Bone marrow (tissue), 2 donors: ENCODE measurements at places on chromosomes 2 and 18.

DNA sequence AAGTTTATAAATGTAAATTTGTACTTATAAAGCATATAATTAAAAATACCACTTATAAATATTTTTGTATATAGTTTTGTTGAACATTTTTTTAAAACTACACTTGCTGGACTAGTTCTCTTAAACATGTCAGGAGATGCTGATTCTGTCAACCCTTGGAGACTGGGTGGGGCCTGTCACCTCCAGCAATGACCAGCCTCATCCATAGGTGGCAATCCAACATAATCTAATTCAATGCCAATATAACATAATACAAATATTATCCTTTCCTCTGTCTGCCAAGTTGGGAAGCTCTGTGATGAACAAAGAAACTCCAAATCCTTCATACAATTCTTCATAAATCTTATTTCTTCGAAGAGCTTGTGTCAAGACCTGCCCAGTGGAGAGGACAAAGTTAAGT is 140.4 kb downstream of the RBMS1 start:
- no peak for DNase-seq

DNA sequence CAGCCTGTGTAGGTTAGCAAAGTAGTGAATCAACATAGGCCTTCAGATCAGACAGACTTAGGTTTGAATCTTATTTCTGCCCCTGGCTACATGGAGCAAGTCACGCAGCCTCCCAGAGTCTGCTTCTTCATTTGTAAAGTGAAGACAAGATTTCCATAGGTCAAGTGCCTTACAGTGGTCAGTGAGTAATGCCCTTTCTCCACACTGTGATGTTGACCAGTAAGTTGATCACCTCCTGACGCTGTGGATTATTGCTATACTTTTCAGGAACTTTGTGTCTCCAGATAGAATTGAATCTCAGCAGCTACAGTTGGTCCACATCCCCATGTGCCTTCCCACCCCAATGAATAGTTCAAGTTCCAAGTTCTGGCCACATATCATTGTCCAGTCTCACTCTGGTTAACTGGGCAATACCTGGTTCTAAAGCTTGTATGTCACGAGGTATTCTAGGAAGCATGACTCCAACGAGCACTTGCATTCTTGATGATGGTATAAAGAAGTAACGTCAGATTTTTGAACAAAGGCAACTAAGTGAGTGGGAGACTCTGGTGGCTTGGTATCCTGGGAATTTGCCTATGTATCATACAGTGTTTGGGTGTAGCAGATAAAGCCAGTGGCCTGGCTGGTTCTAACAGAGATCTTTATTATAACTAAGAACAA is 2.1 kb upstream of the CLIP4 start:
- no peak for DNase-seq

DNA sequence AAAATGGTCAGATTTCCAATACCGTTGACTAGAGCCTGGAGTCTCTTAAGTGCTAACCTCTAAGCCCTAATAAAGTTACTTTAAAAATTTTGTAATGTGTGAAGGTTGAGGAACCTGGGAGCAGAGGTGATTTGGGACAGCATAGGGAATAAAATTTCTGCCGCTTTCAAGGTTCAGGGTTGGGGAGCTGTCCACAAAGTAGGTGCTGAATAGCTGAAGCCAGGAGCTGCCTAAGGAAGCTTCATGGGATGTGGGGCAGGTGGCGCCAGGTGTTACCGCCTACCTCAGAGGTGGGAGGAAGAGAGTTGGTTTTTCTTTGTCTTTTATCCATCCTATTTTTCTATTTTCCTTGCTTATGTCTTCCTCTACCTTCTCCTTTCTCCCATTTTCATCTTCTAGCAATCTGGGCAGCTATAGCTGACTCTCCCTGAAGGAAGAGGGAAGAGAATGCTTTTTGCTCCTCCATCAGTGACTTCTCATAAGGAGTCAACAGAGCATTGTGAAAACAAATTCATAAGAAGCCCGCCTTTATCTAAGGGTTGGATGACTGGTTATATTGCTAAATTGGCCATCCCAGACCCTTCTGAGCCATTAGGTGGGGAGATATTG is 178.7 kb downstream of the CLIP4 start:
- DNase-seq, result no peak

DNA sequence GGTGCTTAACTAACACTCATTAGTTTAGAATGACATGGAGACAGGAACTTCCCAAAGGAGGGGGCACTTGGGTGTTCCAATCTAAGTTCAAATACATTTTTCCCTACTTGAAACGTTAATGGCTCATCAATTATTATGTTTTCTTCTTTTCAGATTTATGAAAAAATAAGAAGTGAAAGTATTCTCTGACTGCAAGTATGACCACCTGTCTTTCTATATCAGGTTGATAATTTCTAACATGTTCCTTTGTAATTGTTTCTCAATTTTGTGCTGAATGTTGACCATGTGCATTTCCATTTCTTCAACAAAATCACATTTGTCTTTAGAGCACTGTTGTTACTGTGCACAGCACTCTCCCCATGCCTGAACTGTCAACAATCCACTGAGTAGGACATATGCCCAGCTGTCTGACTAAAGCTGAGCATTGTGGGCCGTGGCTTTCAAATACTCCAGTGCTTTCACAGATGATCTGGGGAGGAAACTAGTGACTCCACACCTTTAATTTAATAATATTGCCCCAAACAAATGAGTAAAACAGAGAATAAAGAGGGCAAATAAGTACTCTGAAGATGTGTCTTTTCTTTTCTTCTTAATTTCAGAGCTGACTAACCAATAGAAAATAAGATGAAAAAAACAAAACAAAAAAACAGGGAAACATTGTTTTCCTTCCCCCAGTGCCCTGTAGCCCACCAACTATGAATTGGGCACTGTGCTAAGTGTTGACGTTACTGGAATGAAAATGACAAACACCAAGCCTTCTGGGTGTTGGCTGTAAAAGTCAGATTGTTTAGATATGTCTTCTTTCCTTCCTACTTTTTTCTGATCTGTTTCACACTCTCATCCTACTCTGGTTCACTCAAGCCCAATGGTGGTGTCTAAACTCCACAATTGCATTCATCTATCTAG is 16.0 kb downstream of the LANCL1 start:
- DNase-seq, result no peak

DNA sequence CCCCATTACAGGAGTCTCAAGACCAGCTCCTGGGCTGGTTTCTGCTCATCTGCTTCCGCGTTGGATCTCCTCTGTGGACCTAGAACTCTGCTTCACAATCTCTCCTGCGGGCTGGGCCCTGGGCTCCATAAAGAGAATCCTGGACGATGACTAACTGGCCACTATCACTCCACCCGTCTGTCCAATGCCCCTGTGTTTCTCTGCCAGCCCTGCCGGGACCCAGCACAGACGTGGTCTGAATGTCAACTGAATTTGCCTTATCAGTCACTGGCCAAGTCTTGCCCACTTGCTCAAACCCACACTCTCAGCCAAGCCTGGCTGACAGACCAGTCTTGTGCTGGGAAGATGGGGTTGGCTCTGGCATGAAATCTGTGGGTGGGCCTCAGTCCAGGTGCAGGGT is 17.4 kb downstream of the KIF3C start:
- DNase-seq, result no peak

GRCh38 chr2:58890865-58891525 is 649.9 kb upstream of the FANCL start:
- DNase-seq, result no peak

DNA sequence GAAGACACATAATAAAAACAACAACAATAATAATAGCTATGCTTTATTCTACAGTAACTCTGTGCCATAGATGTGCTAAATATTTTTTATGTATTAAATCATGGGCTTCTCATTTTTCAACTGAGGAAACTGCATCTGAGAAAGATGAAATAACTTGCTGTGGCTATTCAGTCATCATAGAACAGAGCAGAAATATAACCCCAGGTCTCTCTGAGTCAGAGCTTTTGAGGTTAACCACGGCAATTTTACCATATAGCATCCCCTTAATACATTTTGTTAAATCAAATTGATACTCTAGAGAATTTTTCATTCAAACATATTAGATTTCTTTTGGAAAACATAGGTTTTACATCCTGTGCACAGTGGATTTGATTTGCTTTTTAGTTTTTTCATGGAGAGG is 586.6 kb upstream of the KLHL29 start:
- no peak for DNase-seq

- no peak for DNase-seq
Measured at GRCh38 chr2:54757500-54757899, 34.0 kb downstream of the EML6 start.

DNA sequence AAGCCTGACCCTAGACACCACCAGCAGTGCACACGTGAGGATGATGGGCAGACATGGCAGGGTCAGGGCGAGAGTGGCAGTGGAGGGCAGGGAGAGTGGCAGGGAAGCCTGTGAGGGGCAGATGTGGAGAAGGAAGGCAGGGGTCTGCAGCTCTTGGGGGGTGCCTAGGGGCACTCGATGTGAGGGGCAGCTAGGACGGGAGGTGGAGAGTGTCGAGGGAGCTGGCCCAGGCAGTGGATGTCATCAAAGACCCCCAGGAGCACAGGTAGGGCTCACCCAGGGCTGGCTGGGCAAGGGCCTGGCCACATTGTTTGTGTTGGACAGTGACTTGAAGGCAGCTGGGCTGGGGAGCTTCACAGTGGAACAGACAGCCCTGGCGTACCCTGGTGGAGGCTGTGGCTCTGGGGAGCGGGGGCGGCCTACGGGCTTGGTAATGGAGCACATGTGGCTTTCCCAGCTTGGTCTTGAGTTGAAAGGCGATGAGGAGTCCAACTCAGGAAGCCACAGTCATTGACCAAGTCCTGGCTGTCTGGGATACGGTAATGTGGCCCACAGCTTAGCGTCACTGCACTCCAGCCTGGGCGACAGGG is 87.1 kb downstream of the RTP5 start:
- no peak for DNase-seq

GRCh38 chr2:120955427-120955826 is 219.8 kb downstream of the GLI2 start:
- DNase-seq, result no peak

- DNase-seq, result no peak
Measured at GRCh38 chr2:11515490-11515981, 18.3 kb upstream of the GREB1 start.

GRCh38 chr2:168278424-168278888 is 31.1 kb upstream of the STK39 start:
- no peak for DNase-seq

GRCh38 chr2:240644171-240644651 is 18.9 kb downstream of the GPR35 start:
- DNase-seq, result no peak

- DNase-seq, result no peak
Measured at GRCh38 chr2:69559442-69560146, 83.9 kb downstream of the AAK1 start.

DNA sequence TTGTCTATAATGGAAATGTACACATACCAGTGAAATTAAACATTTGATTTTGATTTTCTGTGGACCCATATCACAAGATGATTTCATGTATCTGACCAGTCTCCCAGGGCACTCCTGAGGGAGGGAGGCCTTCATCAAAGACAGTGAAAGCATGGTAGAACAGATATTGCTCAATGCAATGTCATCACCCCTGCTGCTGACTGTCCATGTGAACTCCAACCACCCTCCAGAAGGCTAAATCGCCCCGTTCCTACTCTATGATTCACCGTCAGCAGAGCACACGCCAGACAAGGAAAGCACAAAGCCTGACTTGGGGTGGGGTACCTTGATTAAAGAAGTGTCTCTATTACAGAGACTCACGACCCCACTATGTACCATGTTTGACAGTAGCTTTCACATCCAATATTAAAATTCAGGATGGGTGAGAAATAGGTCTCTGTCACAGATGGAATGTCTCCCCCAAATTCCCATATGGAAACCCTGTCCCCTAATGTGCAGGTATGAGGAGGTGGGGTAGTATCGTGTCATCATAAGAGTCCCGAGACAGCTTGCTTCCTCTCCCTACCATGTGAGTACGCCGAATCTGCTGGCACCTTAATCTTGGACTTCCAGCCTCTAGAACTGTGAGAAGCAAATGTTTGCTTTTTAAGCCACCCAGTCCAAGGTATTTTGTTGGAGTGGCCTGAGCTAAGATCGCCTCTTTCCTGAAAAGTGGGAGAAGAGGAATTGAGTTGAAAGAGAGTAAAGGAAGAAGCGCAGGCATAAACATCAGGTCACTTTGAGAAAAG is 42.4 kb downstream of the CYB5A start:
- no peak for DNase-seq

DNA sequence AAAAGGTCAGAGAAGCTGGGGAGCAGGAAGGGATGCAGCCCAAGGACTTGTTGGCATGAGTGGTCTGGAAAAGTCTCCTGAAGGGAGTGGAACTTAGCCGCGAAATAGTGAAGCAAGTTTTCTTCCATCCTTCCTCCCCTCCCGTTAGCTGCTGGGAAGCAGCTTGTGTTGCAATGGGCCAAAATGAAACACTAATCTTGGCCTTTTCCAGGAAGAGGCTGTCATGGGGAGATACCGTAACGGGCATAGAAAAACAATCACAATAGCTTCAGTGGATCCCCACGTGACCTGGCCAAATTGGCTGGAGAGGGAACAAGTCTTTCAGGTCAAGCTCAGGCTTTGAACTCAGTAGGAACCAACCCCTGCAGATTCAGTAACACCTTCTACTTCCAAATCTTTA is 49.3 kb downstream of the SEMA4F start:
- DNase-seq, result no peak

- DNase-seq, result no peak
Measured at GRCh38 chr18:79912409-79912991, 39.0 kb downstream of the SLC66A2 start.

DNA sequence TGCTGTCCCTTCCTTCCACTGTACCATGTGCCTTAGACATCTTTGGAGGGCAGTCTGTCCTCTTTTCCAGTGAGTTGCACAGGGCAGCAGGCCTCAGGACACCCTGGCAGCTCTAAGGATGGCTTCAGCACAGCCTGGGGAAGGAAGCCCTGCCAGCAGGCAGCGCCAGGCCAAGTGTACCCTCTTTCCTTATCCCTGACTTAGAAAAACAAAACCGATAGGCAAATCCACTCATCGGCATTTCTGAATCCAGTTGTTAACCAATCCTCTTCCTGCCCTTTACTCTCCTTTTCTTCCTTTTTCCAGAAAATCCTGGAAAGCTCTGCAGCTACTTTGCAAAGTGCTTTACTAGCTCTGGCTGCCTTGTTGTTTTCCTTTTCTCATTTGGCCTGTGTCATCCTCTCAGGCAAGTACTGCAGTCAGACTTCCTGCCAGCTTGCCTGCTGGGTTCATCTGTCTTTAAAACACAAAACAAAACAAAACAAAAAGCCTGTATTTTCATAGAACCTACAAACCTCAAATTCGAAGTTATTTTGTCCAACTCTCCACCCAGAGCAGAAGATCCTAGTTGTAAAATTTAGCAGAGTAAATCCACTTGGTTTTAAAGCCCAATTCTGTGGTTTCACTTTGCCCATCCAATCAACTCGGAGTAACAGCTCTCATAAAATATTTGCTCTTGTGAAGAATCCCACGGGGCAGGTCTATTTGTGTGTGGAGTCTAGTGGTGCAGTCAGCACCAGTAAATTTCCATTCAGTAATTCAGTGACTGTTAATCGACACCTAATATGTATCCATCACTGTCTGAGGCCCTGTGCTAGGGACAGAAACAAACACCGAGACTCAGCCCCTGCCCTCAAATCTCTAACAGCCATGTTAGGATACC is 45.2 kb downstream of the PCBP1 start:
- peak; percentile 79 for DNase-seq

DNA sequence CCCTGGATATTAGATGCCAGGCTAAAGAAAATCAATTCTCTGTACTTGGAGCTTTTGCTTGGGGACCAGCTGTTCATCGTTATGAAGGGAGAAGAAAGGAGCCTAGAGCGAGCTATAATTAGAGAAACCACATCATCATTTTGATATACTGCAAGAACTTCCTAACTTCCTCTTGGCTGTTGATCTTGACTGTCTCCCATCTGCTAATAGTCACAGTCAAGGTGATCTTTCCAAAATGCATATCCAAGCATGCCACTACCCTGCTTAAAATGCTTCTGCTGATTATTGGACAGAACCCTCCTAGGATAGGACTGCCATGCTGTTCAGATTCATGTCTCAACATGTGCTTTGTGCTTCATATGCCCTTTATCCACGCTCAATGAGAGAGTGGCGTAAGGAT is 54.8 kb downstream of the RAPGEF4 start:
- DNase-seq, result no peak
